ENCODE measurements at places on chromosomes 7 and 10. TPM values are rescaled to one million over a fixed set of nuclear protein-coding genes. Genes with fewer than 3 reads are reported as not detected.

- peak; percentile 50 for DNase-seq
Observed at GRCh38 chr10:104406715-104407650, 53.4 kb downstream of the CFAP58 start.

GRCh38 chr10:43194859-43195258, 56.6 kb downstream of the CSGALNACT2 start:
- no peak for DNase-seq

- DNase-seq: no peak
Observed at GRCh38 chr7:29381206-29382094, 182.2 kb upstream of the PRR15 start.

DNA sequence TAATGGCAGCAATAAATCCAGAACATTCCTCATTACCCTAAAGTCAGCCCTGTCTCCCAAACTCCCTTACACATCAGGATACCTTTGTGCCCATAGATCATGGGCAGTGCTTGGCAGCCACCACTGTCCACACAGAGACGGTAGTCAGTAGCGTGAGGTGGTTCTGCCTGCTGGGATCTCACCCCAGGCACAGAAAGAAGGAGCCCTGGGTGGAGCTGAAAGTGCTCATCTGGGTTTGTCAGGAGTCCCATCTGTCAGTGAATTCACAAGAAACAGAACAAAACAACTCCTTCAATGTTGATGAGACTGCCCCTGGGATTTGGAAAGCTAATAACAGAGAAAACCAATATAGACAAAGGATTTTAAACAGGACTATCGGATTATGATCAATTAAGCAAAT, 90.2 kb upstream of the PRSS58 start:
- DNase-seq: no peak

Gene CYP26C1
- total RNA-seq: not detected

GRCh38 chr10:47059606-47060311, 148.5 kb downstream of the PTPN20 start:
- DNase-seq: no peak
